ENCODE measurements at places on chromosomes 4 and X.

DNA sequence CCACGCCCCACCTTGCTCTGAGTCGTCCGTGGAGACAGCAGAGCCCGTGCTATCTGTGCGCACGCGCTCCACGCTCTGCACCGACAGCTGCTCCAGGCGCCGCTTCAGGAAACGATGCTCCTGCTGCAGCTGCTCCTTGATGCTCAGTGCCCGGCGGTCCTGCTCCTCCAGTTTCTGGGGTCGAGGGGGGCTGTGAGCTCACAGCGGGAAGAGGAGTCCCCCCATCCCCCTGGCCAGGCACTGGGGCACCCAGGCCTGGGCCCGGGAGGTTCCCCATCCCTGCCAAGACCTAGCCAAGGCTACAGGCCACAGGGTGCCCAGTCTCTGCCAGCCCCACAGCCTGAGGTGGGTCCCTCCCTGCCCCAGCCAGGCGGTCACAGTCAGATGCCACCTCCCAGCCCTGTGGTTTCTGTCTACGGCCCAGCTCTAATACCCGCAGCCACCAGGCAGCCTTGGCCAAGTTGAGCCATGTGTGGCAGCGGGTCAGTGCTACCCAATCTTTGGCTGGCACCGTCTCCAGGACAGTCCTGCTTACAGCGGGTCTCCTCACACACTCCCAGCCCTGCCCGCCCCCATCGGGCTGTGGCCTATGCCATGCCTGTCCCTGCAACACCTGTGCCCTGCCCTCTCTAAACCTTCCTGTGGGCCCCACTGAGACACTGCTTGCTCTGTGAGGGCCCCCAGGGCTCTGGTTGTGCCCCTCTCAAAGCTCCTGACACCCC lies 9.3 kb upstream of the HAUS3 start:
- DNase-seq = no peak

GRCh38 chr4:123786920-123787319 lies 390.3 kb downstream of the SPRY1 start:
- DNase-seq = no peak

GRCh38 chr4:111798840-111799239 lies 346.4 kb upstream of the FAM241A start:
- DNase-seq = no peak

- DNase-seq = no peak
Measured at GRCh38 chr4:87382931-87383330, 8.1 kb downstream of the HSD17B11 start.

DNA sequence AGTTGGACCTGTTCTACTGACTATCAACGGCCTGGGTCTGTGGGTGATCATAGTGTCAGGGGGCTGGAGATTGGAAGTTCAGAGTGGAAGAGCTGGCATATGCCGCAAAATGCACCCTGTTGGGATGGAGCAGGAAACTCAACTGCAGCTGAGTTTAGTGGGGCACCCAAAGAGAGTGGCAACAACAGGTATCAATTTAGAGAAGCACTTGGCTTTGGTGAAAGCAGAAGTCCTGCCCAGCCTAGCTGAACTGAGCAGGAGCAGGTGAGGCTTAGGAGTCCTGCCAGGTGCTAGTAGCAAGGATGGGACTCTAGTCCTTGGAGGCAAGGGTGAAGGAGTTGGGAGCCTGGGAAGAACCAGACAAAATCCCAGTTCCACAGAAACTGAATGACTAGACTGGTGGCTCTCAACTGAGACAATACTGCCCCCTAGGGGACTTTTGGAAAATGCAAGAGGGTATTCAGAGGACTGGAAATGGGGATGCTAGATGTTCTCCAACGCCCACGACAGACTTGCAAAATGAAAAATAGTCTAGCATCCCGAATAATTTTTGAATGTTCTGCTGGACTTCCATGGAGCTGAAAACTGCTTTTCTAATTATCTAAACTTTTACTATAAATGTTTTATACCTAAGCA lies 49.4 kb downstream of the RTL9 start:
- DNase-seq = peak; percentile 5

- DNase-seq = no peak
Measured at GRCh38 chr4:23811161-23811560, 78.7 kb downstream of the PPARGC1A start.

GRCh38 chrX:133542476-133542875 lies 127.2 kb upstream of the GPC4 start:
- no peak for DNase-seq

DNA sequence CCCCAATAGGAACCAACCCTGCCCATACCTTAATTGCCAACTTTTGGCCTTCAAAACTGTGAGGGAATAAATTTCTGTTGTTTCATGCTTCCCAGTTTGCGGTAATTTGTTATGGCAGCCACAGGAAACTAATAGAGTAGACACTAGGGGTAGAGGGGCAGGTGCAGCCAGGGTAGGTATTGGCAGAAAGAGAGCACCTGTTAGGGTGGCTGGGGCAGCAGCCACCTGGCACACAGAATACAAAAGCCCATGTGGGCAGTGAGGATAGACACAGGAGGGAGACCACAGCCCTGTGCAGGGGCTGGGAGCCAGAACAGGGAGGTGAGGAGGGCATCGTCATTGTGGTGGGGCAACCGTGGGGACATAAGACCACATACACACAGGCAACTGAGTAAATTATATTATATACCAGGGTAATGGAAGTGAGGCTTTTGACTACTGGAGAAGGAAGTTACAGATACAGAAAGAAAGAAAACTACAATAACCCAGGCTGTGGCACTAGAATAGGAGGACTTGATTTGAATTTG lies 28.2 kb downstream of the IRF2 start:
- DNase-seq = no peak

- no peak for DNase-seq
Measured at GRCh38 chr4:27090406-27090805, 229.8 kb downstream of the STIM2 start.

DNA sequence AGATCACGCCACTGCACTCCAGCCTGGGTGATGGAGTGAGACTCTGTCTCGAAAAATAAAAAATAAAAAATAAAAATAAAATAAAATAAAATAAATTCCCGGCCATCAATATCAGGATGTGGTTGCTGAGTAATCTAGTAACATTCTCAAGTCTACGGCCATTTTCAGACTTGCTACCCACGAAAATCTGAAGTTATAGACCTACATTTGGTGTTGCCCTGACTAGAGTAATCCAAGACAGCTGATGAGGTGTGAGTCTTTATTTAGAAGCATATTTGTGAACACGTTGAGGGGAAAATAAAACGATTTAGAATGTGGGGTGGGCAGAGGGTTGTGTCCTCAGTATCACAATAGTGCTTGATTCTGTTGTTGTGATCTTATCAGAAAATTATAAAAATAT lies 130.2 kb upstream of the MID1 start:
- no peak for DNase-seq

- DNase-seq = no peak
Measured at GRCh38 chr4:40722576-40723161, 27.1 kb upstream of the NSUN7 start.

DNA sequence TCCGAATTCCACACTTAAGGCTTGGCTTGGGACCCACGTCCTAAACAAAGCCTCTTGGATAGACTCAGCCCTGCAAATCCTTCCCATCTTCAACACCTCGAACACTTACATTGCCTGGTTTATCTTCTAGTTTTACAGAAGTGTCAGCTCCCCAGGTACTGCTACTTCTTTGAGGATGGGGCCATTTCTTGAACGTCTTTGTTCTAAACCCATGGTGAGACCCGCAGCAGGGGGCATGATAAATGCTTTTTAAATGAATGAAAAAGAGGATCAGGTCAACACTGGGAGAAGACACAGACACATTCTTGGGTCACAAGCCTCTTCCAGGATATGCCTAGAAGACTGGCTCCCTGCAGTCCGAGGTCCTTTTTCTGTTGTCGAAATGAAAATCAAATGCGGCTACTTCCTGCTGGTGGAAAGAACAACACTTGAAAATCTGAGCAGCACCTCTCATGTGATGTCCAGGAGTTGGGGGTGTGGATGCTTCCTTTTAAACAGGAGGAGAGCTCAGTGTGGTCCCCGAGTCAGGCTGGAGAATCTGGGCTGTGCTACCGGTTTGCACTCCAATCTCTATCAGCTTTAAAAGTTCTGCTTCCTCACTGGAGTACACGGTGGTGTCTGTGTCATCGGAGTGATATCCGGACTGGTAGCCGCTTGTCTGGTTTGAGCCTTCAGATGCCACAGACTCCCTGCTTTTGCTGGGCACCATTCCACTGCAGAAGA lies 45.8 kb downstream of the KDR start:
- DNase-seq = no peak

DNA sequence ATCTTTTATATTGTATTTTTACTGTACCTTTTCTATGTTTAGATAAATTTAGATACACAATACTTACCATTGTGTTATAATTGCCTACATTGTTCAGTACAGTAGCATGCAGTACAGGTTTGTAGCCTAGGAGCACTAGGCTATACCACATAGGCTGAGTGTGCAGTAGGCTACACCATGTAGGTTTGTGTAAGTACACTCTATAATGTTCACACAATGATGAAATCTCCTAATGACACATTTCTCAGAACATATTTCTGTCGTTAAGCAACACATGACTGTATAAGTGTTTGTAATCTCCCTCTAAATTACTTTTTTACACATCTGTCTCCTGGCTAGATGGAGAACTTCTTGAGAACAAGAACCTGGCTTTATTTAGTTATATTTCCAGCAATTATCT lies 40.3 kb downstream of the UCHL1 start:
- no peak for DNase-seq

- no peak for DNase-seq
Measured at GRCh38 chr4:110967936-110968335, 345.1 kb upstream of the PITX2 start.

DNA sequence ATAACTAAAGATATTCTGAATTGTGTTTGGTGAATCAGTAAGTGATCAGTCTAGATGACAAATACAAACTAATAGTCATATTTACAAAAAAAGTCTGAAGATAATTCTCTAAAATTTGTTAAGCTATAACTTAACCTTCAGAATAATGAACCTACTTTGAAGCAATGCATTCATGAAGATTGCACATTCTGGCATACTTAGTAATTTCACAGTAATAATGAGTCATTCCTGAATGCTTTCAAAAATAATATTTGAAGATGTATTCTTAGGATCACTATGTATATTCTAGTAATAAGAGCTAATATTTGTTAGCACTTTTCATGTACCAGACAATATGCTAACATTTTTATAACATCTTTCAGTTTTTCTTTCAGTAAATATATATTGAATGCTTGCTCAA lies 756.7 kb upstream of the SLIT2 start:
- no peak for DNase-seq

DNA sequence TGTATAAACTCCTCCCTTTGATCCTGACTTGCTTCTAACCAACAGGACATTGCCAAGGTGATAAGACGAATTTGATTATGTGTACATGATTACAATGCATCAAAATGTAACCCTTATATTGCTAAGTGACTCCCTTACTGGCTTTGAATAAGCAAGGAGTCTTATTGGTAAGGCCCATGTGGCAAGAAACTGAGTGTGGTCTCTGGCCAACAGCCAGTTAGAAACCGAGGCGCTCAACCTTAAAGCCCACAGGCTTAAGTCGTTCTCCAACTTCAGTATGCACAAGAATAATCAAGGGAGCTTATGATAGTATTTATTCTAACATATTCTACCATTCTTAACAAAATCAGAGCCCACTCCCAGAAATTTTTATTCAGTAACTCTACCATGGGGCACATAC lies 374.2 kb upstream of the F9 start:
- no peak for DNase-seq

DNA sequence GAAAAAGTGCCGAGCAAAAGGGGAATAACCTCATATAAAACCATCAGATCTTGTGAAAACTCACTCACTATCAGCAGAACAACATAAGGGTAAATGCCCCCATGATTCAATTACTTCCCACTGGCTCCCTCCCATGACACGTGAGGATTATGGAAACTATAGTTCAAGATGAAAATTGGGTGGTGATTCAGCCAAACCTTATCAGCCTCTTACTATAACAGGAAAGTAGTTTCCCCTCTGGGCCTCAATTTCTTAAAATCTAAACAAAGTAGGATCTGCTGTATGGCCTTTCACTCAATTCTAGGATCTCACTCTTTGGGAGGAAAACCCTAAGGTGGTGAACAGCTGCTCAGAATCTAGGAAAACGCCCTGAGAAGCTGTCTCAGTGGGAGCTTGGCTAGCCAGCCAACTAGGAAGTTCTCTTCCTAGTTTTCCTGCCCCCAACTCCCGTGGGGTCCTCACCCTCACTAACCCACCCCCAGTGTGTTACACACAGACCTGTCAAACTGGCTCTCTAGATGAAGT lies 1017.1 kb upstream of the HS3ST1 start:
- DNase-seq = no peak

GRCh38 chr4:97548943-97549583 lies 594.2 kb downstream of the STPG2 start:
- DNase-seq = no peak

DNA sequence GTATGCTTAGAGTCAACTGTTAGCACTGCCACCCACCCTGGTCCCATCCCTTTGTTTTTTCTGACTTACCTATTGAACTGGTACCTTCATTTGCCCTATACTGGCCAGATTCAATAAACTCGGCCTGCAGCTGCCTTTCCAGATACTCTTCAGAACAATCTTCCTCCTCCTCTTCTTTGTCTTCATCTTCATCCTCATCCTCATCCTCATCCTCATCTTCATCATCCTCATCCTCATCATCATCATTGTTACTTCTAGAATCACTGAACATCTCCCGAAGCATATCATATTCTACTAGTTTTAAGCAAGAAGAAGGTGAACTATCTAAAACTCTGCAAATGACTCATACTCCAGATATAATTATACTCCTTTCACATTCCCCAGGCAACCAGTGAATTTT lies 14.9 kb downstream of the TAF7L start:
- DNase-seq = no peak

GRCh38 chr4:150960818-150961217 lies 54.3 kb downstream of the LRBA start:
- peak; percentile 37 for DNase-seq

DNA sequence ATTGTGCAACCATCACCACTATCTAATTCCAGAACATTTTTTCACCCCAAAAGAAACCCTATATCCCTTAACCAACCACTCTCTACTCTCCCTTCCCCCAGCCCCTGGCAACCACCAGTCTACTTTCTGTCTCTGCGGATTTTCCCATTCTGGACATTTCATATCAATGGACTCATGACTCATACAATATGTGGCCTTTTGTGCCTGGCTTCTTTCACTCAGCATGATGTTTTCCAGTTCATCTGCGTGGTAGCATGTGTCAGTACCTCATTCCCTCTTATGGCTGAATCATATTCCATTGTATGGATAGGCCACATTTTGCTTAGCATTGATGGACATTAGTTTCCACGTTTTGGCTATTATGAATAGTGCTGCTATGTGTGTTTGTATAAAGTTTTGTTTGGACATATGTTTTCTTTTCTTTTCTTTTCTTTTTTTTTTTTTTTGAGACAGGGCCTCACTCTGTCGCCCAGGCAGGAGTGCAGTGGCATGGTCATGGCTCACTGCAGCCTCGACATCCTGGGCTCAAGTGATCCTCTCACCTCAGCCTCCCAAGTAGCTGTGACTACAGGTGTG lies 335.4 kb downstream of the BCOR start:
- no peak for DNase-seq

GRCh38 chrX:37607243-37607642 lies 35.8 kb downstream of the LANCL3 start:
- DNase-seq = no peak

GRCh38 chr4:22987870-22988269 lies 295.1 kb downstream of the GBA3 start:
- DNase-seq = no peak

GRCh38 chr4:2813446-2814405 lies 20.8 kb downstream of the SH3BP2 start:
- DNase-seq = no peak

All from stimulated activated CD4-positive, alpha-beta T cell treated with anti-CD3 and anti-CD28 coated beads, Interleukin-12 subunit alpha, Interleukin-12 subunit beta, amount 100 ng/mL, for 4 hours (primary cell).